ENCODE measurements at places on chromosomes 3 and 15. TPM values are rescaled to one million over a fixed set of nuclear protein-coding genes. Genes with fewer than 3 reads are reported as not detected.

The ST3GAL6 gene
- total RNA-seq: not detected

The PPARG gene
- total RNA-seq: not detected

The ATP8B4 gene
- 39.2 TPM for total RNA-seq

The TIGIT gene
- total RNA-seq: 17.3 TPM

DNA sequence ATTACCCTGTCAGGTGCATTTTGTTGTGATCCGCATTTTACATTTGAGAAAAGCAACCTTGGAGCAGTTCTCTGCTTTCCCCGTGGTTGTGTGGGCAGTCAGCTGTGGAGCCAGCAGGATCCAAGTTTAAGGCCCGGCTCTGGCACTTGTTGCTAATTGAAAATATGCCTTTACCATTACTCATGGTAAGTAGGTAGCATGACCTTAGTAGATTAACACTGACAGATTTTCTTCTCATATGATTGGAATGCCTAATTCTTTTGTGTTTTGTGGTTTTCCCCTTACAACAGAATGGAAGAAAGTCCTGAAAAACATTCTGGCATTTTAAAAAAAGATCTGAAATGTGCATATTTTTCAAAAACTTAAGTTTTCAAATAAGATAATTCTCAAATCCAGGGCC is 246.5 kb upstream of the LRRN1 start:
- no peaks in the 10 kb centered on the region for H3K4me1 ChIP-seq
- DNase-seq: no peak
- H3K27me3 ChIP-seq: no peaks in the 10 kb centered on the region
- no peaks in the 10 kb centered on the region for H3K36me3 ChIP-seq
- H3K4me3 ChIP-seq: no peak overlapping the region

DNA sequence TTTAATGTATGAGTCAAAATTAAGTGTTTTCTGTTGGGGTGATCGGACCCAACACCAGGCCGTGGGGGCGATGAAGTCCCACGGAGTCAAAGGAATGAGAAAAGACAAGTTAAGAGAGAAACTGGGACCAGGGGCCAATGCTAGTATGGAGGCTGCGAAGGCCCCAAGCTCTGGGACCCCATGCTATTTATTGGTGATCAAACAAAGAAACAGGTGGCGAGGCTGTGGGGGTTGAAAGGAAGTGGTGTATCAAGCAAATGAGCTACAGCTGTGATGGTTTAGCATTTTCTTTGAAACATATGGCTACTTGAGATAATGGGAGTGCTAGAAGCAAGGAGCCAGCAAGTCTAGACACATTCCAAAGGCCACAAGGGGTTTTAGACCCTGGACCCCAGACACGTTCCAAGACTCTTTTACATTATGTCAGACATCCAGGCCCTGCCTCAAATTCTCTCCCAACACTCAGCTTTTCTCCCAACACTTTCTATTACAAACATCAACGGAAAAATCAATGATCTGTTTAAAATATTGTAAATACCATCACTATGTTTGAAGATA is 56.0 kb upstream of the SNRPN start:
- no peak for DNase-seq
- no peaks in the 10 kb centered on the region for H3K4me1 ChIP-seq
- H3K36me3 ChIP-seq: no peaks in the 10 kb centered on the region
- H3K27ac ChIP-seq: no peak overlapping the region

DNA sequence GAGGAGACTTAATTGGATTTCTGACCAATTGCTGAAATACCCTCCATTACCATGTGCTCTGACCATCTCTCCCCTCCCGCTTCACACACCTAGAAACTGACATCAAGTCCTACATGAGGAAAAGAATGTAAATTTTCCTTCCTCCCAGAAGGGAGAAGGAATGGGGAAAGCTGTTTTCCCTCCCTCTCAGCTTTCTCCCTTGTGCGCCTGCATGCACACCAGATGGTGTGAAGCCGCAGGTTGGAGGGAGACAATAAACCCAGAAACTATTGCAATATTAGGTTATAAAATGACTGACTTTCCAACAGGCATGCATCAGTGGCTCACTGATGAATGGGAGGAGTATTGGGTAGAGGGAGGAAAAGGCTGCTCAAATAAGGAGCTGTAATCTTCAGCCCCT is 50.9 kb downstream of the MB21D2 start:
- H3K4me1 ChIP-seq: peaks cover 19% of the 10 kb centered on the region
- peaks cover 1% of the 10 kb centered on the region for H3K36me3 ChIP-seq
- no peak overlapping the region for H3K27ac ChIP-seq
- no peak overlapping the region for H3K4me3 ChIP-seq
- DNase-seq: no peak

DNA sequence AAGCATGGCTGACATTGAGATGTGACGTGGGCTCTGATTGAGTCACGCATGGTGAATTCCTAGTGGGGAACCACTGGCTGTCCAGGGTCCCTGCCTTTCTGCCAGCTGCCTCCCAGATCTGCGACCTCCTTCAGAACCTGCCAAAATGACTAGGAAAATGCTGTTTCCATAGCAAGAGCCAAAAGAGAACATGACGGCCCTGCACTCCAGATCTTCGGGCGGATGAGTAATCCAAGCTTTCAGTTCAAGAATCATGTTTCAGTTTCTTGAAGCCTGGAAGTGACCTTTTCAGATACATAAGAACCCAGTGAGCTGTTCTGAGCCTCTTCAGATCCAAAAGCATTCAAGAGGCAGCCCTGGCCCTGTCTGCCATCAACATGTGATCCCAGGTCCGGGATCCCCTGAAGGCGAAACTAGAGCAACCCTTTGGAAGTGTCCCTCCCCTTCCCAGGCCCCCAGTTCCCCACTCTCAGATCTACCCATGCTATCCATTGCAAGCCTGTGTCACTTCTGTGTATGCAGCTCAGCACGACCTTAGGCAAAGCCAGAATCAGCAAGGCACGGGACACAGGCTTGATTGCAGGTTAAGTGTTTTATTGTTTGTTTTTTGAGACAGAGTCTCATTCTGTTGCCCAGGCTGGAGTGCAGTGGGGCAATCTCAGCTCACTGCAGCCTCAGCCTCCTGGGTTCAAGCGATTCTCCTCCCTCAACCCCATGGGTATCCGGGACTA is 19.7 kb downstream of the ANKRD63 start:
- DNase-seq: no peak
- no peaks in the 10 kb centered on the region for H3K36me3 ChIP-seq
- no peak overlapping the region for H3K27ac ChIP-seq
- peaks cover 7% of the 10 kb centered on the region for H3K27me3 ChIP-seq

GRCh38 chr3:69504232-69504631 is 118.3 kb upstream of the FRMD4B start:
- H3K36me3 ChIP-seq: no peaks in the 10 kb centered on the region
- no peak overlapping the region for H3K27ac ChIP-seq
- no peak for DNase-seq
- no peak overlapping the region for H3K4me3 ChIP-seq
- no peaks in the 10 kb centered on the region for H3K4me1 ChIP-seq

- H3K27me3 ChIP-seq: peaks cover 13% of the 10 kb centered on the region
- H3K27ac ChIP-seq: no peak overlapping the region
- H3K4me1 ChIP-seq: no peaks in the 10 kb centered on the region
- H3K36me3 ChIP-seq: peaks cover 3% of the 10 kb centered on the region
These were observed 45.1 kb downstream of the MUC4 start for GRCh38 chr3:195766671-195767070.

DNA sequence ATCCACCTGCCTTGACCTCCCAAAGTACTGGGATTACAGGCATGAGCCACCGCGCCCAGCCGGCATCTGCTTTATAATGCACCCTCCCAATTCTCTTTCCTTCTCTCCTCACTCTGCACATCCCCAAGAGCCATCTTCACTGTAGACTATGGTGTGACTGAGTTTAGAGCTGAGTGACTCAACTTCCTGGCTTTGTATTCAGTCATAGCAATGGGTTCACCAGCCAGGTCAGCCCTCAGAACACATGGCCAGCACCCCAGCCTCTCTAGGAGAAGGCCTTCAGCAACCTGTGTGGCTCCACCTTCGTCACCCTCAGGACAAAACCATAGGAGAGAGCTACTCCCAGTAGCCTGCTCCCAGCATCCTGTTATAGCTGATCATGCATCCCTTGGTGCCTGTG is 33.0 kb downstream of the ARID3B start:
- H3K4me1 ChIP-seq: peaks cover 16% of the 10 kb centered on the region
- H3K36me3 ChIP-seq: peaks cover 72% of the 10 kb centered on the region
- H3K4me3 ChIP-seq: no peak overlapping the region
- no peak for DNase-seq

GRCh38 chr3:115822579-115822978 is 199.3 kb downstream of the GAP43 start:
- H3K4me1 ChIP-seq: no peaks in the 10 kb centered on the region
- H3K36me3 ChIP-seq: no peaks in the 10 kb centered on the region
- H3K4me3 ChIP-seq: no peak overlapping the region
- no peak for DNase-seq

- peaks cover 44% of the 10 kb centered on the region for H3K4me1 ChIP-seq
- DNase-seq: no peak
- H3K27me3 ChIP-seq: no peaks in the 10 kb centered on the region
- no peak overlapping the region for H3K4me3 ChIP-seq
- peak overlapping the region; percentile 63 for H3K27ac ChIP-seq
- no peaks in the 10 kb centered on the region for H3K36me3 ChIP-seq
These were observed 377.2 kb upstream of the CFAP20DC start for GRCh38 chr3:59426821-59427565.

All from activated CD8-positive, alpha-beta T cell treated with anti-CD3 and anti-CD28 coated beads, Interleukin-2, amount 10 ng/mL, durations not matched to agents 7 days and 5 days (primary cell).